Panc1 (cell line): ENCODE measurements at places on chromosomes 3 and 15. TPM values are rescaled to one million over a fixed set of nuclear protein-coding genes. Genes with fewer than 3 reads are reported as not detected.

- H3K4me1 ChIP-seq: no peaks in the 10 kb centered on the region
- no peaks in the 10 kb centered on the region for H3K36me3 ChIP-seq
- H3K27ac ChIP-seq: no peak overlapping the region
- H3K27me3 ChIP-seq: no peaks in the 10 kb centered on the region; the same call in none of the 2 replicates
- no peak overlapping the region for H3K4me3 ChIP-seq
Observed at GRCh38 chr3:32818229-32818969, 602 bp downstream of the TRIM71 start.

- no peaks in the 10 kb centered on the region for H3K4me1 ChIP-seq
- H3K27ac ChIP-seq: no peak overlapping the region
- H3K36me3 ChIP-seq: peaks cover 68% of the 10 kb centered on the region
Observed at GRCh38 chr3:194446172-194446571, 40.6 kb downstream of the ATP13A3 start.

DNA sequence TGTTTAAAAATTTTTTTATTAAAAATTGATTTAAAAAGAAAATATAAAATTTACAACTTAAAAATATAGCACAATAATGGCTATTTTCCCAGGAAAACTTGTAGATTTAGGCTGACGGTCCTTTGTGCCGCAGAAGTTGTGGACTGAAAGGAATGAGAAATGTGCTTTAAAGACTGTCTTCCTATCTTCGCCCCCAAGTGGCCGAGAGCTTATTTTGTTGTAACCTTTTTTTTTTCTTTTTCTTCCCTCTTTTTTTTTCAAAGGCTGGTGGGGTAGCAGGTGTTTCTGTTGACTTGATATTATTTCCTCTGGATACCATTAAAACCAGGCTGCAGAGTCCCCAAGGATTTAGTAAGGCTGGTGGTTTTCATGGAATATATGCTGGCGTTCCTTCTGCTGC, 15.5 kb downstream of the SLC25A26 start:
- no peaks in the 10 kb centered on the region for H3K4me1 ChIP-seq
- H3K27ac ChIP-seq: no peak overlapping the region
- H3K36me3 ChIP-seq: no peaks in the 10 kb centered on the region
- no peaks in the 10 kb centered on the region for H3K27me3 ChIP-seq
- no peak for DNase-seq

DNA sequence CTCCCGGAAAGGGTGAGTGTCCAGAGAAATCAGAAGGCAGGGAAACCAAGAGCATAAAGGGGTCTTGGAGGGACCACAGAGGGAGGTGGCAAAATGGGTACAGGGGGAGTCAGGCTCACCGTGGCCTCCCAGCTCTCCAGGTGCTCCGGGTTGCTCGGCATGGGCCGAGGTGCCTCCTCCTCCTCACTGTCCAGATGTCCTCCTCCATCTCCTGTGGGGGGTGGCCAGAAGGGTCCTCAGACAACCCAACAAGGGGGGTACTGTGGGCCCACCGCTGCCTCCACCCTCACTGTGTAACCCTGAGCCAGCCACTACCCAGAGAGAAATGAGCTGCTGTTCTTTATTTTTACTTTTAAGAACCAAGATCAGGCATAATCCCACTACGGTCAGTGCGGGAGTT, 30.4 kb upstream of the OR4F6 start:
- no peaks in the 10 kb centered on the region; the same call in 1 of the 2 replicates for H3K27me3 ChIP-seq
- H3K4me3 ChIP-seq: no peak overlapping the region
- H3K27ac ChIP-seq: no peak overlapping the region
- no peaks in the 10 kb centered on the region for H3K4me1 ChIP-seq
- no peak for DNase-seq

DNA sequence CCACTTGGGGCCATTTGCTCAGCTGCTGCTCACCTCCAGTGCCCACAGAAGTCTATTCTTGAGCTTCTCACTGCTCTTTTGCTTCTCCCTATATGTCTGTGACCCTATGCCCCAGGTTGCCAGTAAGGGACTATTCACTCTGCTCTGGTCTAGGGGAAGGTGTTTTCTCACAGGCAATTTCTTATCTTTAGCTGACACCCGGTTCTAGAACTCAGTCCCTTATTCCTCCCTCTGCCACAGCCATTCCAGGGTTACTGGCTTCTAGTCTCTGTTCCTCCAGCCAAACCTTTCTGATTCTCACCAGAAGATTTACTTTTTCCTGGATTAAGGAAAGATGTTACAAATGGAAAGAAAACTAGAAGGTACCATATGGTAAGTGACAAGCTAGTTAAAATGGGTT, 574.0 kb downstream of the NTRK3 start:
- no peaks in the 10 kb centered on the region for H3K4me1 ChIP-seq
- H3K36me3 ChIP-seq: no peaks in the 10 kb centered on the region
- H3K4me3 ChIP-seq: no peak overlapping the region

- no peaks in the 10 kb centered on the region for H3K4me1 ChIP-seq
- H3K27ac ChIP-seq: no peak overlapping the region
- no peaks in the 10 kb centered on the region for H3K36me3 ChIP-seq
- DNase-seq: no peak
- H3K4me3 ChIP-seq: no peak overlapping the region
- H3K27me3 ChIP-seq: no peaks in the 10 kb centered on the region
Observed at GRCh38 chr3:46214751-46215352, 6.7 kb upstream of the CCR1 start.

DNA sequence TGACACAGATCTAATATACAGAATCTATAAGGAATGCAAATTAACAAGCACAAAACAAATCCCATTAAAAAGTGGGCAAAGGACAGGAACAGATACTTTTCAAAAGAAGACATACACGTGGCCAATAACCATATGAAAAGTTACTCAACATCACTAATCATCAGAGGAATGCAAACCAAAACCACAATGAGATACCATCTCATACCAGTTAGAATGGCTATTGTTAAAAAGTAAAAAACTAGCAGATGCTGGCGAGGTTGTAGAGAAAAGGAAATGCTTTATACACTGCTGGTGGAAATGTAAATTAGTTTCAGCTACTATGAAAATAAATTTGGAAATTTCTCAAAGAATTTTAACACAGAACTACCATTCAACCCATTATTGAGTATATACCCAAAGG, 50.7 kb downstream of the ADAMTS17 start:
- no peak overlapping the region for H3K27ac ChIP-seq
- no peaks in the 10 kb centered on the region for H3K4me1 ChIP-seq
- H3K27me3 ChIP-seq: no peaks in the 10 kb centered on the region
- DNase-seq: no peak
- no peaks in the 10 kb centered on the region for H3K36me3 ChIP-seq
- no peak overlapping the region for H3K4me3 ChIP-seq

- no peak overlapping the region for H3K4me3 ChIP-seq
- H3K27me3 ChIP-seq: no peaks in the 10 kb centered on the region
- H3K36me3 ChIP-seq: no peaks in the 10 kb centered on the region
- H3K27ac ChIP-seq: no peak overlapping the region
- no peaks in the 10 kb centered on the region for H3K4me1 ChIP-seq
Observed at GRCh38 chr15:31459400-31459748, 132.7 kb downstream of the KLF13 start.

- no peaks in the 10 kb centered on the region for H3K4me1 ChIP-seq
- DNase-seq: no peak
- H3K27ac ChIP-seq: no peak overlapping the region
- no peak overlapping the region for H3K4me3 ChIP-seq
Observed at GRCh38 chr3:63706321-63707085, 54.0 kb downstream of the SNTN start.

- H3K27ac ChIP-seq: no peak overlapping the region
- no peaks in the 10 kb centered on the region; the same call in 1 of the 2 replicates for H3K27me3 ChIP-seq
Observed at GRCh38 chr15:74281147-74282133, 45.3 kb downstream of the CCDC33 start.

GRCh38 chr15:85494048-85494777, 113.8 kb downstream of the AKAP13 start:
- no peak overlapping the region for H3K4me3 ChIP-seq
- H3K27me3 ChIP-seq: no peaks in the 10 kb centered on the region
- no peak overlapping the region for H3K27ac ChIP-seq
- peak; percentile 81 for DNase-seq

- DNase-seq: no peak
- H3K36me3 ChIP-seq: no peaks in the 10 kb centered on the region
- no peaks in the 10 kb centered on the region for H3K27me3 ChIP-seq
- H3K27ac ChIP-seq: no peak overlapping the region
- no peak overlapping the region for H3K4me3 ChIP-seq
- no peaks in the 10 kb centered on the region for H3K4me1 ChIP-seq
Observed at GRCh38 chr3:1068985-1069384, 23.8 kb upstream of the CNTN6 start.

- no peaks in the 10 kb centered on the region for H3K27me3 ChIP-seq
- H3K36me3 ChIP-seq: peaks cover 2% of the 10 kb centered on the region; the same call in 1 of the 2 replicates
- no peak for DNase-seq
- H3K27ac ChIP-seq: peak overlapping the region; percentile 85
Observed at GRCh38 chr3:41200669-41201021, 1.3 kb downstream of the CTNNB1 start.

DNA sequence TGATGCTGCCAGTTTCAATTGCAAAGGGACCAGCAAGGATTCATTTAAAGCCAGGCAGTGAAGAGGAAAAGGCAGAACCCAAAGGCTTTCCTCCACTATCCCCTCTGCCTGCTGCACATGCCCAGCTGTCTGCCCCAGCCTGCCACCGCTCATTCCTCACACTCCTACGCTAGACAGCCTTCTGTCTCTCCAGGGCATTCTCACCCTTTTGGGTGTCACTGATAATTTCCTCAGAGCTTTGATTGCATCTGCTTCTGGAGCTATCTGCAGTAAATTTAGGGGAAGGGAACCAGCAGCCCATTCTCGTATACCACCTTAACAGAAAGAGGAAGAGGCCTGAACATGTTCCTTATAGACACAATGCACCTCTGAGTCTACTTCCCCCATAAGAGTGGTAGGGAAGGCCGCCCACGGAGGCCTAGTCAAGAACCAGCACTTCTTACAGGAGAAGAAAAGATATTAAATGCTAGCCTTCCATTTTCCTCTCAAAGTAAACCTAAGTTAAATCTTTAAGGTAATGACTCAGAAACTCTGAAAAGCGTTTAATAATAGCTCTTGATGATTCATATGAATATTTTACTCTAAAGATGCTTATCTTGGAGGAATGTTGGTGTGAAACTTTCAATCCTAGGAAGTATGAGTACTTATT, 20.9 kb downstream of the NUDT16 start:
- H3K36me3 ChIP-seq: no peaks in the 10 kb centered on the region
- H3K27me3 ChIP-seq: no peaks in the 10 kb centered on the region; the same call in 1 of the 2 replicates
- no peak overlapping the region for H3K27ac ChIP-seq

DNA sequence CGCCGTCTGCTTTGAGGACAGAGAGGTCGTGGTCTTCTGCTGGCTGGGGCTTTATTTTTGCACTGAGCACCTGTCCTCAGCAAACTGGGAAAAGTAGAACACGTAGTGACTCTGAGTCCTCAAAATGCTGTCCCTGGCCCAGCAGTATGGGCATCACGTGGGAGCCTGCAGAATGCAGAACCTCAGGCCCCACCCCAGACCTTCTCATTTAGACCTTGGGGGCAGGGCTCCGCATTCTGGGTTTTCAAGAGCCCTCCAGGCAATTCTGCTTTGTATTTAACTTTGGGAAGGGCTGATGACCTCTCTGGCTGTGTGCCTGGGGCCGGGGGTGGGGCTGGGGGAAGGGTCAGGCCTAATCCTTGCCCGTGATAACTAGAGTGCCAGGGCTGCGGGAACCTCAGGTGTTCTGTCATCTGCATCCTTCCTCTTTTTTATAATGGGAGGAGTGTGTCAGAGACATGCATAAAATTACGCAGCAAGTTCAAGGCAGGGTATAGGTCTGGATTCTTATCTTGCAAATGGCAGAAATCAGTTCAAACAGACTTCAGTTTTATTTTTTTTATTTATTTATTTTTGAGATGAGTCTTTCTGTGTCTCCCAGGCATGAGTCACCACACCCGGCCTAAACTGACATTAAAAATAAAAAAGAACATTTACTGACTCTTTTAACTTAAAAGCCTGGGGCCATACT, 11.1 kb downstream of the SLC6A6 start:
- H3K27me3 ChIP-seq: no peaks in the 10 kb centered on the region
- no peak for DNase-seq
- peaks cover 58% of the 10 kb centered on the region for H3K4me1 ChIP-seq
- H3K36me3 ChIP-seq: no peaks in the 10 kb centered on the region
- no peak overlapping the region for H3K4me3 ChIP-seq

DNA sequence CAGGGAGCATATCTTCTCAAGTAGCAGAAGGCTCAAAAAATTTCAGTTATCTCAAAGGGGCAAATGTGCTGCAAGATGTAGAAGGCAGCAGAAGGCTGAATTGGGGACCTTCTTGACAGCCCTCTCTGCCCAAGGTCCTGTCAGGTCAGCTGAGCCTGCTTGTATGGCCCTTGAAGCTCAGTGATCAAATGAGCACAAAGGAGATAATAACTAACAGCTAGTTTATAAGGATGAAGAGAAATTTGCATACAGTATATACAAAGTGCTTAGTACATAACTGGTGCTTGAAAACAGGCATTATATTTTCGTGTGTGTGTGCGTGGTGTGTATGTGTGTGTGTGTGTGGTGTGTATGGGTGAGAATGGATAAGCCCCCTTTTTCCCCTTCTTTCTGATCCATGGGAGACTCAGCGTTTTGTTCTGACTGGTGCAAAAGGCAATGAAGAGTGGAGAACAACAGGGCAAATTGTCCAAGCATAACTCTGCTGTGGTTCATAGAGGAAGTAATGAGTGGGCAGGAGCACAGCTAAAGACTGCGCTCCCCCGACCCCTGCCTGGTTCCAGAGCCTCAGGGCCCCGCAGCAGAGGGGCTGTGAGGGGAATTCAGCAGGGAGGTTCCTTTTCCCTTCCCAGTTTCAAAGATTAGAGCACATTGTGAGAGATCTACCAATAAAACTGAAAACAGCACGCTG, 356.8 kb upstream of the NR2F2 start:
- H3K27me3 ChIP-seq: no peaks in the 10 kb centered on the region
- no peak overlapping the region for H3K4me3 ChIP-seq
- no peaks in the 10 kb centered on the region for H3K4me1 ChIP-seq
- H3K36me3 ChIP-seq: no peaks in the 10 kb centered on the region
- DNase-seq: no peak

GRCh38 chr15:28132524-28133275, 33.6 kb upstream of the OCA2 start:
- peaks cover 7% of the 10 kb centered on the region for H3K36me3 ChIP-seq
- no peak overlapping the region for H3K27ac ChIP-seq
- no peak for DNase-seq
- no peaks in the 10 kb centered on the region for H3K4me1 ChIP-seq
- no peaks in the 10 kb centered on the region for H3K27me3 ChIP-seq

- H3K27ac ChIP-seq: no peak overlapping the region
- DNase-seq: no peak
- H3K27me3 ChIP-seq: no peaks in the 10 kb centered on the region
- no peaks in the 10 kb centered on the region for H3K4me1 ChIP-seq
Observed at GRCh38 chr3:136908297-136908696, 46.3 kb downstream of the NCK1 start.

The C3orf70 gene
- 0.10 TPM for total RNA-seq

The BUB1B gene
- total RNA-seq: 67.8 TPM

The SMAD6 gene
- 45.9 TPM for total RNA-seq

The NXPE3 gene
- total RNA-seq: 30.4 TPM

The ATRIP gene
- 11.9 TPM for total RNA-seq

The SOX14 gene
- not detected for total RNA-seq

The RFX7 gene
- 24.2 TPM for total RNA-seq

The CKMT1A gene
- total RNA-seq: 4.6 TPM

The CCDC14 gene
- 57.7 TPM for total RNA-seq

The SLC15A2 gene
- 0.41 TPM for total RNA-seq

The BCHE gene
- total RNA-seq: 1.5 TPM
